Activated CD4-positive, alpha-beta T cell treated with anti-CD3 and anti-CD28 coated beads for 24 hours (primary cell): ENCODE measurements at places on chromosomes 4 and X.

DNA sequence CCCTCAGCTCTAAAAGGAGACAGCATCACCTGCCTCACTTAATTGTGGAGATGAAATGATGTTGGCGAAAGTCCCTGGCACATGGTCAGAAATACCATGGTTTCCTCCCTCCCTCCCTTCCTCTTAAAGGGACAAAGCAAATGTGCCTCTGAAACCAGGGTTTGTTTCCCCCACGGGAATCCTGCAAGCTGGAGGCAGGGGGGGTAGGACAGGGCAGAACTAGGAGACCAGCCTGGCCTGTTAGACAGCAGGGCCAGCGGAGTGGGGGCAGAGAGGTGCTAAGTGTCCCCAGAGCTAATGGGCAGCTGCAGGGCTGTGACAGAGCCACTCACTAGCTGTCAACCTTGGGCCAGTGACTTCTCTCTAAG is 5.7 kb downstream of the RTL5 start:
- no peak for DNase-seq

- no peak for DNase-seq
Measured at GRCh38 chrX:132728296-132728695, 230.1 kb downstream of the HS6ST2 start.

DNA sequence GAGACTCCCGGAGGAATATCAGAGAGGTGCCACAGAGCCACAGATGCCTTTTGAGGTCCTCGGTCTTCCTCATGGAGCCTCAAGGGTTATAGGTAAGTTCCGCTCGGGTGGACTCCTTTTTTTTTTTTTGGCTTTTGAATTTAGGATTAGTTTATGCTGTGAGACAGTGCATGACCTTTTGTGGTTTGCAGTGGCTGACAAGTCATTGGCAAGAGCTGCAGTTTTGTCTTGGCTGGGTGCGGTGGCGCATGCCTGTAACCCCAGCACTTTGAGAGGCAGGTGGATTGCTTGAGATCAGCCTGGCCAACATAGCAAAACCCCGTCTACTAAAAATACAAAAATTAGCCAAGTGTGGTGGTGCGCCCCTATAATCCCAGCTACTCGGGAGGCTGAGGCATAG is 4.5 kb upstream of the GRSF1 start:
- DNase-seq: no peak

DNA sequence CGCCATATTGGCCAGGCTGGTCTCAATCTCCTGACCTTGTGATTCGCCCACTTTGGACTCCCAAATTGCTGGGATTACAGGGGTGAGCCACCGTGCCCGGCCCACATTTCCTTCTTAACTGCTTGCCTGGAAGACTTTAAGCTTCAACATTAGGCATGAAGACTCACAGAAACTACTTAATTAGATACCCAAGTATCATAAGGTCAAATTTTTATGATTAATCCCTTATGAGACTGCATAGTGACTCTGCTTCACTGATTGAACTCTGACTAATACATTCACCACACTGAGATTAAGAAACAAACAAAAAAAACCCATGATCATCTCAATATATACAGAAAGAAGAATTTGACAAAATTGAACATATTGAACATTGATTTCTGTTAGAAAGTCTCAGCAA is 87.4 kb upstream of the KCTD8 start:
- DNase-seq: no peak

- no peak for DNase-seq
Measured at GRCh38 chrX:112753116-112753515, 73.4 kb upstream of the LHFPL1 start.

DNA sequence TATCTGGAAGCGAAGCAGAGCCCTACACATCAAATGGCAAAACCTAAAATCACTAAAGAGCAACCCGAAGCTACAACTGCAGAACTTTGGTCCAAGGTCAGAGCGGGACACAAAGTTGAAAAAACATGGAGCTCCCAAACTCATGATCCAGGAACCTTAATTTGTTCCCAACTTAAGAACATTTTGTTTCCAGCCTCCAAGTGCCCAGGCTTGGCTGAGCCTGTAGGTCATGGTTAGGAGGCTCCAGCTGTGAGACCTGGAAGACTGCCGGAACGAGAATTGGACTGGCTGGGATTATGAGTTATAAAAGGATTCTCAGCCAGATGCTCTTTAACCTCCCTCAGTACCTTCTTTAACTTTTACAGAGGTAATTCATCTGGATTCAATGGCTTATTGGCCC is 349.1 kb upstream of the DDX53 start:
- DNase-seq: no peak

DNA sequence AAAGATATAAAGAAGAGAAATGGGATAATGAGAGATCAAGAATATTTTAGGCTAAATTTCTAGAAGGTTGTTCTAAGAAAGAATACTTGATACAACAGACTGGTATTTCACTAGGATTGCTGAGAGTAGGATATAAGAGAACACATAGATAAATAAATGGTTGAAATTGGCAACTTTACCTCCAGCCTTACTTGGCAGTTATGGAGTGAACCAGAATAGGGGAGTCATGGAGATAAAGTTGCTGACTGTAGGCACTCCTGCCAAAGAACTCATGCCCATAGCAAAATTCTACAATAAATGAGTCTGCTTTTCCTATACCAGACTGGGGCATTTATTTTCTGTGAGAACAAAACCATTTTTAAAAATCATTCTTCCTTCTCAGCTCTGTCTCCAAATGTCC is 26.4 kb upstream of the MMRN1 start:
- DNase-seq: no peak

- DNase-seq: no peak
Measured at GRCh38 chrX:100586747-100587146, 2.0 kb downstream of the TNMD start.

DNA sequence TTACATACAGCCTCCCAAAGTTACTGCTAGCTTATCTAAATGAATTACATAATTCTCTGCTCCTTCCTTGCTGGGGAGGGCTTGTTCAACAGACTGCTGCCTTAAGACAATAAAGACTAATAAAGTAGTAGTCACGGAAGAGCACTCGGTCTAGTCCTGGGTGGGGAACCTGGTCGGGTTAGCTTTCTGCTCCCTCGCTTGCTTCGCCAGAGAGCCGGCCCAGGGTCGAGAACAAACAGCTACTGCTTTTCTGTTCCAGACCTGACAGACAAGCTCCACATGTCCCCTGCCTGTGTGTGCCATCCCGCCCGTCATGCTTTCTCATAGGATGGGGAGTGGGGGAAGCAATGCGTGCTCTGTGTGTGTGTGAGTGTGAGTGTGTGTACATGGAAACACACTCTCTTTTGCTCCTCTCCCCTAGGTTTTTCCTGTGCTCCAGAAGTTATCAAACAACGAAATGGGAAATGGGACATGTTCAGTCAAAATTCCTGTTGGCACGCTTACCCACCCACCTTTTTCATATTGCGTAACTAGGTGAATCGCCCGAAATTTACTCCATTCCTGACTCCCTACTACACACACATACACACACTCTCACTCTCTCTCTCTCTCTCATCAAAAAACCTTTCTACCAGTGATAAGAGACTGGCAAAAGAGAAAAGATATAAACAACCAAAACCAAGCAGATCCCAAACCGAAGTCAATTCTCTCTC is 1.3 kb downstream of the NPY1R start:
- DNase-seq: no peak

GRCh38 chr4:75412746-75413145 is 101.5 kb downstream of the RCHY1 start:
- no peak for DNase-seq

GRCh38 chr4:39975488-39976089 is 2.1 kb downstream of the PDS5A start:
- DNase-seq: no peak

DNA sequence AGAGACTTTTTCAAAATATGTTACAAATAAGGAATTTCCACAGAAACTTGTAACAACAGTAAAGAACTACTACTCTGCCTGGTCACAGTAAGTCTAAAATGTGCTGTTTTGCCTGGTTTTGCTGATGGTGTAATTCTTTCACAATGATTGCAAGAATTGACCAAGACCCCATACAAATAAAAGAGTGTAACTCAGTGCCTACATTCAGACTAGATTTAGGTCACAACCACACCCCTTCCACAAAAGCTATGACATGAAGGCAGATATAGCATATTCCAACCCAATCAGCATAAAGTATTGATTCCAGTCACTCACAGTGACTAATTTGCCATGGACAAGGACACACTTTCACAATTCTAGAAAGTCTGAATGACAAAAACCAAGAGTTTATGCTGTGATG is 53.7 kb upstream of the TMPRSS11F start:
- DNase-seq: no peak

GRCh38 chr4:7266525-7267292 is 74.4 kb downstream of the SORCS2 start:
- DNase-seq: no peak

DNA sequence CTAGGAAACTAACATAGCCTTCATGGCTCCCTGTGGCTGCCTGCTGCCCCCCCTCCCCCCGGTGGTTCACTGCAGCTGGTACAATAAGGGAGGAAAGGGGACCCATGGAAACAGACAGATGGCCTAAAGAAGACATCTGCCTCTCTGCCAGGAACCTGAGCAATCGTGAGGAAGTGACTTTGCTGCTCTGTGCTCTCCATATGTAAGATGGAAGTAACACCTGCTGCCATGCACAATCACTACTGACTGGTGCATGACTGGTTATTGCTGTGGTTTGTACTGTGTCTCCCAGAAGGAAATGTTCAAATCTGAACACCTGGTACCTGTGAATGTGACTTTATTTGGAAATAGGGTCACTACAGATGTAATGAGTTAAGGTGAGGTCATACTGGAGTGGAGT is 43.6 kb downstream of the CD99L2 start:
- no peak for DNase-seq

DNA sequence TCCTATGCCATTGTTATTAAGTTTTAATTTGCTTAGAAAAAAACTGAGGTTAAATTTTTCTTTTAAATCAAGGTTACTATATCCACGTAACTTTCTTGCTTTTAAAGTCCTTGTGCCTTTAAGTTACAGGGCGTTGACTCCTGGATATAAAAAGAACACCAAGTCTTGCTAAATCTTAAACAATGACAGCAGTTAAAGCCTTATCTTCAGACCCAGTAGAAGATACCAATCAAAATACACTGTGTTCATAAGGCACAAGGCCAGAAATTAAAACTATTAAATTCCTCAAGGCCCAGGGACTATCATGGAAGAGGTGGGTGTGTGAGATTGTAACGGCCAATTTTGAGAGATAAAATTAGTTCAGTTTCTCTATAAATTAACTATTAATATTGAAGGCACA is 60.4 kb downstream of the PAGE2 start:
- DNase-seq: no peak

DNA sequence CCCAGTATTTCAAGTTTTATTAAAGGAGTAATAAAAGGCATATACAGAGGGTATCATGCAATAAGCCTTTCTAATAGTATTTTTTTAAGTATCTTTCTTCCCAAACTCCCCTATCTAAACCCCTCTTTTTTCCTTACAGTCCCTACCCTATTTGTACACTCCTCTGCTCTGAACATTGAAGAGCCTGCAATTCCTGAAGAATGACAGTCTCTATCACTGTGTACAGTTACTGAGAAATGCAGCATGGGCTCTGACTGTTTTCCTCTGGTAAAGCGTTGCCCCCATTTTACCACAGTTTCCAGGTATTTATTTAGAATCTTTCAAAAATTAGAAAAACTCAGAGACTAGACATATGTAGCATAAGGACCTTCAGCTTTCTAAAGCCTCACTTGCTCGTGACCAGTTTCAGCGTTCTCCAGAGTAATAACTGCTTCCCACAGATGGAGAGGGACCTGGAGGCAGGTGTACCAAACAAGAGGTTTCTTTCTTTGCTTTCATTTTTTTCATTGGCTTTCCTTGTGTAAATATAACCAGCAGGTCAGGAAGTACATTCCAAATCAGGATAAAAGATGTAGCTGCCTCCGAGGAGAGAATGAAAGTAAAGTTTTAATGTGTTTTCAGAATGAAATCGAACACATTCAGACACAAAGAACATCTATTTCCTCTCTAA is 230.8 kb downstream of the CFAP299 start:
- DNase-seq: no peak

- no peak for DNase-seq
Measured at GRCh38 chr4:8192748-8193738, 6.0 kb upstream of the SH3TC1 start.

GRCh38 chr4:111961809-111962208 is 183.4 kb upstream of the FAM241A start:
- no peak for DNase-seq

GRCh38 chrX:96834137-96834536 is 49.6 kb upstream of the RPA4 start:
- no peak for DNase-seq

DNA sequence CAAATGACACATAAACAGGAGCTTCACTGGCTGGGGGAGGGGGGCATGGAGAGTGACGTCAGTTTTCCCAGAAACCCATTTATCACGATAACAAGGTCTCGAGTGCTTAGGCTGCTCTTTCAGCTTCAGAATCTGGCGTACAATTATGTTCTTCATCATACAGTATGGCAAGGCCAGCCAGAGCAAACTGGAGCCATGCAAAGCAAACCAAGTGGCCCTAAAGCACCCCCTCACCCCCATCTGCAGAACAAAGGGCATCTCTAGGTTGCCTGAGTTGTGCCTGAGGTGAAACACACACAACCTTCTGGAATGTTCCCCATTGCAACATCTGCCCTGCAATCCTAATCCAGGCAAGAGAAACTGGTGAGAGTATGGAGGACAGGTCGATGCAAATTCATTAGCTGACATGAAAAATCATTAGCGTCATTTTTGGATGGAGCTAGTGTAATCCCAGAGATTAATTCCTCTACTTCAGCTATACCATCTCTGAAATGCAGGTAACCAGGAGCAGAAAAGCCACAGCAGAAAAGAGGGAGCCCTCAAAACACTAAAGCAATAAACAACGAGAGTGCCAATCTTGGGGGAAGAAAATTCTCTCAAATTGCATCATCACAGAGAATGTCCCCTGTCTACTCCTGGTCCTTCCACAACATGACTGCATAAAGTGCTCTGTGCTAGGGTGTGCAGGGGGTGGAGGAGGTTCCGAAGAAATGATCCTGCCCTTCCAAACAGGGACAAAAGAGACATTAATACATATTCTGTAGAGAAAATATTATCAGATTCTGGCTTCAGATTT is 1.8 kb downstream of the SEPTIN6 start:
- peak; percentile 70 for DNase-seq

DNA sequence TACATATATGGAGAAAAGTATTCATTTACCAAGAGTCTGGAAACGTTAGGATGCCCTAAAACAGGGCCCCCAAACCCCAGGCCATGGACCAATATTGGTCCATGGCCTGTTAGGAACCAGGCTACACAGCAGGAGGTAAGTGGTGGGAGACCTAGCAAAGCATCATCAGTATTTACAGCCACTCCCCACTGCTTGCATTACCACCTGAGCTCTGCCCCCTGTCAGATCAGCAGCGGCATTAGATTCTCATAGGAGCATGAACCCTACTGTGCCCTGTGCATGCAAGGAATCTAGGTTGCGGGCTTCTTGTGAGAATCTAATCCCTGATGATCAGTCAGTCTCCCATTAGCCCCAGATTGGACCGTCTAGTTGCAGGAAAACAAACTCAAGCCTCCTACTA is 62.3 kb downstream of the USP38 start:
- no peak for DNase-seq

GRCh38 chr4:85603437-85604336 is 128.7 kb downstream of the ARHGAP24 start:
- DNase-seq: no peak

- no peak for DNase-seq
Measured at GRCh38 chr4:185869427-185869826, 57.4 kb upstream of the SORBS2 start.
